ENCODE measurements at places on chromosomes 12 and 14.

GRCh38 chr12:118315821-118316220 lies 56.9 kb downstream of the TAOK3 start:
- DNase-seq, result no peak

GRCh38 chr14:63677891-63678379 lies 36.3 kb upstream of the WDR89 start:
- no peak for DNase-seq

GRCh38 chr12:114996382-114996781 lies 312.4 kb upstream of the TBX3 start:
- no peak for DNase-seq

- DNase-seq, result no peak
Measured at GRCh38 chr12:125053821-125054220, 11.4 kb upstream of the AACS start.

DNA sequence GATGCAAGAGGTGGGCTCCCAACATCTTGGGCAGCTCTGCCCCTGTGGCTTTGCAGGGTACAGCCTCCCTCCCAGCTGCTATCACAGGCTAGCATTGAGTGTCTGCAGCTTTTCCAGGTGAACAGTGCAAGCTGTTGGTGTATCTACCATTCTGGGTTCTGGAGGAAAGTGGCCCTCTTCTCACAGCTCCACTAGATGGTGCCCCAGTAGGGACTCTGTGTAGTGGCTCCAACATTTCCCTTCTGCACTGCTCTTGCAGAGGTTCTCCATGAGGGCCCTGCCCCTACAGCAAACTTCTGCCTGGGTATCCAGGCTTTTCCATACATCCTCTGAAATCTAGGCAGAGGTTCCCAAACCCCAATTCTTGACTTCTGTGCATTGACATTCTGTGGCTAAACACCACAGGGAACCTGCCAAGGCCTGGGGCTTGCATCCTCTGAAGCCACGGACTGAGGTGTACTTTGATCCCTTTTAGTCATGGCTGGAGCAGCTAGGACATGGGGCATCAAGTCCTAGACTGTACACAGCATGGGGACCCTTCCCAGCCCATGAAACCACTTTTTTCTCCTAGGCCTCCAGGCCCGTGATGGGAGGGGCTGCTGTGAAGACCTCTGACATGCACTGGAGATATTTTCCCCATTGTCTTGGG lies 24.0 kb upstream of the SLC38A1 start:
- DNase-seq, result no peak

DNA sequence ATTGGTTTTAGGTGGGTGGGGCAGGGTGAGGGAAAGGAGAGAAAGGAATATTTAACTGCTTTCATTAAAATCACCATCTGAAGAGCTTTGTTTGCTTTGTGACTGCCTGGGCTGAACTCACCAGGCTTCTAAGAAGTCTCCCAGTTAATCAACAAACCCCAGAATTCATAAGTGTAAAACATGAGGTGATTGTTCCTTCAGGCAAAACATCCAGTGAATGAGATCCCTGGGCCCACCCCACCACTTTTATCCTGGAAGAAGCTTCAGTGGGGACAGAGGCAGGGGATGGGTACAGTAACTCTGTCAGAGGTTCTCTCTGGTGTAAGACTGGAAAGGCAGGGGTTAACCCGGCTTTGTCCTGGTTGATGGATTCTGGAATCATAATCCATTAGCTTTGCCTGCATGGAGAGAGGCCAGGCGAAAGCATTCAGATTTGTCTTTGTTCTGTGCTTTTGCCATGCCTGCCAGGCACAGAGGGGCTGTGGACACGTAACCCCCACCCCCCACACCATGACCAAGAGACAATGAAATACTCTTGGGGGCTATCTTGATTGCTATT lies 16.7 kb downstream of the PDE1B start:
- no peak for DNase-seq

- no peak for DNase-seq
Measured at GRCh38 chr14:45743884-45744283, 490.9 kb upstream of the MIS18BP1 start.

DNA sequence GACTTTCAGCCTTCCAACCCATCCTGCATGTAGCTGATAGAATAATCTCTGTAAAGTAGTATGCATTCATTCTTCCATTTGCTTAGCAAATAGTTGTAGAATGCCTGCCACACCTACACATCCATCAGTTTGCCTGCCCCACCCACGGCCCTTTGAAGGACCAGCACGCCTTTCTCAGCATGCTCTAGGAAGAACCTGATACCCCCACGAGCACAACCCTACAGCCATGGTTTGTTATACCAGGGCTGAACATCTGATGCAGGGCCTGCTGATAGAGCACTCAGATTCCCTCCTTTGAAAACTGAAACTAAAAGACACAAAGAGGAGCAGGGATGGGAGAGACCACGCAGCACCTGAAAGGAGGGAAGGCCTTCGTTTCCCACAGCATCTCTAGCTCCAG lies 205.1 kb downstream of the ANO2 start:
- no peak for DNase-seq

DNA sequence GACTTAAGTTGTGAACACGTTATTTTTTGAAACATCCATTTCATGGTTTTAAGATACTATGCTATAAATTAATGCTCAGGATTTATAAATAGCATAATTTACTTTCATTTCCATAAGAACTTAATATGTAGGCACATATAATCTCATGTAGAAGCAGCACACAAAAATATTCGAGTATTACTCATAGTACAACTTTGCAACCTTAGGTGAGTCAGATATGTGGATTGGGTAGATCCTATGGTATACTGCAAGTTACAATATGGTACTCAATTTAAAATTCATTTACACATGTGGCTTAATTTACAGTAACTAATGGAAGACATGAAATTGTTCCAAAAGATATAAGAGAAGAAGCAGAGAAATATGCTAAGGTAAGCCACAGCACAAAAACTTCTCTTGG lies 26.0 kb downstream of the PSMA3 start:
- DNase-seq, result no peak

- DNase-seq, result no peak
Measured at GRCh38 chr14:29716150-29716549, 211.5 kb downstream of the PRKD1 start.

DNA sequence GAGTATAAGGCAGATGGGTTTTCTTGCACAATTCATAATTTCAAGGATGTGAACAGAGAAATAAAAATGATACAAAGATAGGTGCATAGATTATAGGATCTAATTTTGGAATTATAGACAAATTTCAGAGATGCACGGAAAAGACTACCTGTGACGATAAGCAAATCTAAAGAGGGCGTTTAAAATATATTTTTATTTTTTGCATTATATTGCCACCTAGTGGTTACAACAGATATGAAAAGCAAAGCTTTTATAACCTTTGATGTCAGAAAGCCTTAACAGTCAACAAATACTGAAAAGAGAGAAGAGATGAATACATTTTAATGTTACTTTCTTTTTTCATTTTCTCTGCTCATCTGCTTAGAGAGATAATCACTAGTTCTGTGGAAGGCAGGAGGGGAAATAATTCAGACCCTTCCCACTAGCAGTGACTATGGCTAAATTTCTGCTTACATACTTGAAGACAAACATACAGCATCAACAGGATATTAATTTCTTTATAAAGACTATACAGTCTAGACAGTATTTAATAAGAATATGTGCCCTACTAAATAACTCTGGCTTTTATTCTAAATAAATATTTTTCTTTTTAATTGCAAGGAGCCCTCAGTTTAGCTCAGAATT lies 46.3 kb downstream of the NTS start:
- no peak for DNase-seq

DNA sequence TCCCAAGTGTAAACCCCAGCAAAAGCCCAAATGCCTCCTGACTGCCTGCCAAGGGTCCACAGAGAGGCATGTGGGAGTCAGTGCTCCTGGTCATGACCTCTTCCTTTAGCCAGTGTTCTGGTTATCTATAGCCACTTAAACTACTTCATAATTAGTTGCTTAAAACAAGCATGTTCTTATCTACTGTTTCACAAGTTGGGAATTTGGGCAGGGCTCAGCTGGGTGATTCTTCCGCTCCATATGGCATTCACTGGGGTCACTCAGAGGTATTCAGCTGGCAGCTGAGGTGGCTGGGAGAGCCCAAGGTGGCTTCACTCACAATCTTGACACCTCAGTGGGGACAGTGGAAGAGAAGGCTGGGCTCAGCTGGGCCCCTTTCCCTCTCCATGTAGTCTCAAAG lies 184.0 kb upstream of the RGS6 start:
- no peak for DNase-seq

- DNase-seq, result no peak
Measured at GRCh38 chr14:36020120-36021029, 156.1 kb downstream of the PTCSC3 start.

DNA sequence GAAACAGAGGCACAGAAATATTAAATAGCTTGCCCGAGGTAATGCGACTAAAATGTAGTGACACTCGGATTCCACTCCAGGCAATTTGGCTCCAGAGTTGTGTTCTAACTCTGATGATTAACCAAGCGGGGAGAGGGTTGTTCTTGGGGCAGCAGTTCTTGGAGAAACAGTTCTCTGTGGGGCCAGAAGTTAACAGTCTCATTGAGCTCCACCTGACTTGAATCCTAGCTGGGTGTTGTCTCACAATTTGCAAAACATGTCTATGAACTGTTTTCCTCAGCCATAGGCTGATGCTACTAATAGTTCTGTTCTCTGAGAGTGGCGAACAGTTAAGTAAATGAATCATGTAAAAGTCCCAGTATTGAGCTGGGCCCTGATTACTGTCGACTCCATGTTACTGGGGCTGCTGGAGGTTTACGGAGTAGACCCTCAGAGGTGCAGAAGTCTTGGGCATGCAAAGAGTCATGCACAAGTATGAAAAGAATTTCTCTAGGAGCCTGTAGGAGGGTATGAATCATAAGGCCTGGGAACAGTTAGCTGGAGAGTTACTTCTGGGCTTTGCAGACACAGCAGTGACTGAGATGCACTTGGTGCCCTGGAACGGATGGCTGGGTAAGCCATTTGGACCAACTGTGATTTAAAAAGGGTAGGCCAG lies 15.4 kb upstream of the NIN start:
- no peak for DNase-seq

- no peak for DNase-seq
Measured at GRCh38 chr14:54322701-54323337, 74.0 kb upstream of the CDKN3 start.

DNA sequence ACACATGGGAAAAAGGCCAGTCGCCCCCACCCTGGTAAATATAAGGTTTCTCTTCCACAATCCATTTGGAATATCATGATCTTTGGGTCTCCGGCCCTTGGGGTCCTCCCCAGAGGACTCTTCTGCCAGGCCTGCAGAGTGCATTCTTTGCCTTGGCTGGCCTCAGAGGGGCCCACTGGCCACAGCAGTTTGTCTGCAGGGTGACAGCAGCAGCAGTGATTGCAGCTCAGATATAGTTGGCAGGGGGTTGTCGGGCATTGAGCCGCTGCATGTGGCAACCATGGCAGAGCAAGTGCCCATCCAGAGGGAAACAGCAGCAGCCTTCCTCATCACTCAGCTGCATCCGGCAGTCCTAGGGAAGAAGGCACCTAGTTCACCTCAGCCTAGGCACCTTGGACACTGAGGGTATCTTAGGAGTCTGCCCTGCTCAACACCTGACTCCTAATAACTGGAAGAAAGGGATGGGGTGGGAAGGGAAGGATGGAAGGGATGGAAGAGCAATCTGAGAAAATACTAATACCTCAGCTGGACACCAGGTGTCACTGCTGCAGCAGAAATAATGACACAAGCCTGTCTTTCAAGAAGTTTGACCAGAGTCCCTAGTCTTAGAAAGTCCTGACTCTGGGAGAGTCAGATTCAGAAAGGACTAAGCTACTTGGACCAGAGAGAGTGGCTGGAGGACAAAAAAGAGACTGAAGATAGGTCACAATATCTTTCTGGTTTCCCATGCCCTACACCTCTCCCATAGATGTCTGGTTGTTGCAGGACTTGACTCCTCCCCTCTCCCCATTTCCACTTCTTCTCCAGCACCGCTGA lies 8.9 kb downstream of the AJUBA start:
- no peak for DNase-seq

GRCh38 chr12:81797100-81797499 lies 38.0 kb upstream of the PPFIA2 start:
- DNase-seq, result no peak

- DNase-seq, result no peak
Measured at GRCh38 chr14:63276492-63277342, 42.0 kb downstream of the GPHB5 start.

DNA sequence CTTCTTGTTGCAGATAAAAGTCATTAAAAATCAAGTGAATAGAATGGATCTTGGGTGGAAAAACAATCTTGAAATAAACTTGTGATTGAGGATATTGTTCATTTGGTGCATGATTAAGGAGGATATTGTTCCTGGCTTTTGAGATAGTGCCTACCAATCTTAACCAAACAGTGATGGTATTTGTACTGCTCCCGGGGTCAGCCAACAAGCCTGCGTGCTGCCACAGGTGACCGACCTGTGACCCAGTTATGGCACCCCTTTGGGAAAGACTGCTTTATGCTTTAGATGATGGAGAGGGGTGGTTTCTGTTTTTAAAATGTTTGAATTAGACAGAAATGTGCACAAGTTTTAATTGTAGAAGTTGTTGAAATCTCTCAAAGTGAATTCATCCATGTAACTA lies 41.6 kb downstream of the SUDS3 start:
- no peak for DNase-seq

DNA sequence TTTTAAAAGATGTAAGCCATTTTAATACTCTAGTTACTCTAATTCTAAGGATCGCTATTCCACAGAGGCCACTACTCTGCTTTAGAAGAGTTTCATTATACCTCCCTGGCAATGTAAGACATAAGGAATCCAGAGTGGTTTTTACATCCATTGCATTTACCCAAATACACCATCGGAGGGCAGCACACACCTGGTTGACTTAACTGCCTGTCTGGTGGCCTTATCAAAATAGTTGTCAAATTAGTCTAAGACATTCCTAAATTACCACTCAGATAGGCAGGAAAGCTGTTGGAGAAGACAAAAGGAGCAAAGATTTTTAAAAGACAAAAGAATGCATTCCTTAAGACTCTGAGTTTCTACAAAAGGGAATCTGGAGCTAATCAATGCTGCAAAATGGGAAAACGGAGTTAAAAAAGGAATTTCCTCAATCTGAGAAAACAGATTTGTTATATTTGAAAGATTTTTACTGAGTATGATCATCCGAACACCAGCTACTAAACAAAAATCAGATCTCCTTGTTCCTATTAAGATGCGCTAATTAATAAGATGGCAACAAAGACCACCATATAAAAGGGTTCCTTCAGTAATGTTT lies 33.8 kb upstream of the FGD4 start:
- no peak for DNase-seq

GRCh38 chr14:71187633-71188356 lies 280.5 kb downstream of the PCNX1 start:
- DNase-seq, result no peak

DNA sequence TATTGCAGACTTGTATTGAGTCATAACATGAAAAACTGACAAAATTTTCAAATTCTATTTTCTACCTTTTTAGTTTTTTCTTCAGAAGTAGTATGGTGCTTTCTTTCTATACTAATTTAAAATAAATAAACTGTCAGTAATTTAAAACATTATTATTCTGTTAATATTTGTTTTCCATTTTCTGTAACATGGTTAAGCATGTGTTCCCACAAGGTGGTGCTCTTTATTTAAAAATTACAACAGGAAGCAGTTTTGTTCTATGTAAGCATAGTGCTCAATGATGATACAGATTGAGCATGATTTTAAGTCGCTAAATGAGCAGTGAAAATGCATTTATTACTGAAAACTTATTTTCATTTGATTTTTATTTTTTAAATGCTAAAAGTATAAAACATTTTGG lies 114.6 kb downstream of the PPFIA2 start:
- DNase-seq, result peak; percentile 24
